Activated T-cell treated with anti-CD3 and anti-CD28 coated beads, Interleukin-2, amount 50 U/mL, for 4 hours (primary cell): ENCODE measurements at places on chromosomes 7 and 10.

- no peak for DNase-seq
Measured at GRCh38 chr7:5693529-5693928, 87.9 kb downstream of the RNF216 start.

DNA sequence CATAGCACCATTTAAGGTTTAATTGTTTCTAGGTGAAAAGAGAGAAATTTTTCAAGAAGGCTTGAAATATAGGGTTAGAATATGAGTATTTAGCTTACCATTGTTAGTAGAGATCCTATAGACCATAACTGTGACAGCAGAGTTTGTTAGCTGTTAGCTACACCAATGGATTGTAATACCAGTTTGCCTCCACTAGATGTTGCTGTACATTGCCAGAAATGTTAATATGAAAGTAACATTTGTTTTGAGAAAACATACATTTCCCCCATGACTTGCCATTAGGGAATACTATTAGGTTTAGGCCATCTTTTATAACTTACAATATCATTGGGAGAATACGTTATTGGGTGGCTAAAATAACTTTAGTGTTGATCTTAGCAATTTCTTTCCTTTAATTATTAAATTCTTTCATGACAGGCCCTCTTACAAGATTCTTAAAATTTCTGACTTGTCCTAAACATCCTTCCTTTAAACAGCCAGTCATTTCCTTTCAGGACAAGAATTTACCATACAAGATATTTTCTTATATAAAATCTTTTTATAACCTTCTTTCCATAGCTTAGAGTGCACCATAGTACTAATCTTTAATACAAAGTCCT, 39.5 kb downstream of the ZNF117 start:
- no peak for DNase-seq

DNA sequence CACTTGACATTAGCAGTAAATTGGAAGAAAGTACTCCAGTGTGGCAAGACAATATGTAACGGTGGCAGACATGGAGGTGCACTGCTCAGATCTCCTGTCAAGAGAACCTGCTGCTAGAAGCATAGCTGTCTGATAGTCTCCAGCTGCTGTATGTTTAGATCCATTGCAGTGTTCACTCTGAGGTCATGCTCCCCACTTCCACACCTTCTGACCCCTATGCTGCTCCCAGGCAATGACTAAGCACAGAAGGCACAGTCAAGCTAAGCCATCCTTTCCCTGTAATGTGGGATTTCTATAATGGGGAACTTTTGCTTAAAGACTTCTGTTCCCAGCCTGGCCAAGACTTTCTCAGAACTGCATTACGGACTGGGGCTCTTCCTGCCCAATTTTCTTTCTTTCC, 315.8 kb downstream of the HPSE2 start:
- no peak for DNase-seq

- DNase-seq, result no peak
Measured at GRCh38 chr10:62054408-62054807, 152.9 kb downstream of the ARID5B start.

DNA sequence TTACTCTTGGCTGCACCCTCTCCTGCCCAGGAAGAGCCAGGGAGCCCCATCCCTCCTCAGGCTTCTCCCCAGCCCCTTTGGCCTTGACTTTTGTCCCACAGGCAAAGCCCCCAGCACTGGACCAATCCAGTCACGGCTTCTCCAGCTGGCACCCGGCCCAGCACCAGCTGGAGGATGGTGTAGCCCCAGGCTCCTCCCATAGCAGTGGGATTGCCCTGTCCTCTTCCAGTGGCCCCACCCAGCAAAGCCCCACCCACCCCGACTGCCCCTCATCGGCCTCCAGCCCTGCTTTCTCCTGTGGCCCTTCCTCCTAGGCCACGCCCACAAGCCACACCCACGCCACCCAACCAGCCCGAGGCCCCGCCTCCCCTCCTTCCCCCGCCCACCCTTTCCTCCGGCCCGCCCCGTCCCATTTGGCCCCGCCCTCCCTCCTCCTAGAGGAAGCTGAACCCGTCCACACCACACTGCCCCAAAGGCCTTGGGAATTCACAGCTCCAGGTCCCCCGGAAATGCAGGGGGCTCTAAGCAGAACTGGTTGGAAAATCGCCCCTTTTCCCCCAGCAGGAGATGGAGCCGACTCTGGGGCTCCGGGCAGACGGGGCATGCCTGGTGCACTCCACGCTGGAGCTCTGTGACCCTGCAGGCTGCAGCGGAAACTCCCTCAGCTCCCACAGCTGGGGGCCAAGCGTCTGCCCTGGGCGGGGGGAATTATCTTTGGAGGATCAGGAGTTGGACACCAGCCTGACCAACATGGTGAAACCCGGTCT, 25.2 kb downstream of the GET4 start:
- no peak for DNase-seq

DNA sequence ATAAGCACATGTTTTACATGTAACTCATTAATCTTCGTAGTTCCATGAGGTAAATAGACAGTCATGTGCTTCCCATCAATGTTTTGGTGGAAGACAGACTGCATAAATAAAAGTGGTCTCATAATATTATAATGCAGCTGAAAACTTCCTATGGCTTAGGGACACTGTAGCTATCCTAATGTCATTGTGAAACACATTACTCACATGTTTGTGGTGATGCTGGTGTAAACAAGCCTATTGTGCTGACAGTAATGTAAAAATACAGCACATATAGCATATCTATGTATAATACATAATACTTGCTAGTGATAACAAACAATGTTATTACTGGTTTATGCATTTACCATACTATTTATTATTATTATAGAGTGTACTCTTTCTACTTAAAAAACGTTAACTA, 37.2 kb upstream of the PLXDC2 start:
- no peak for DNase-seq

DNA sequence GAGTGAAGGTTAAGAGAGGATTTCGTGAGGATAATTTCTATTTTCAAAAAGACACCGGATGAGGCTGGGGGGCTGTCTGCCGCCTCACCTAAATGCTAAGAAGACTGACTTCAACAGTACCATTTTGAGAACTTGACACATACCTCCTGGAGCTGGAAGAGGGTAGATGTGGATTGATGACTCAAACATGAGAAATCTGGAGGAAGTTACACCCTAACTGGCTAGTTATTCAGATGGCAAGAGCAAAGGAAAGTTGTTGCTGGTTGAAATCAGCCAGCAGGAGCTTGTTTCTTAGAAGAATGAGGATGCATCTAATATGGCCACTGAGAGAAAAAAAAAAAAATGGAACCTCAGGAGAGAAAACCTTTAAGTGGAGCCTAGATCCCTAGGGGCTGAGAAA, 76.2 kb upstream of the KIAA1217 start:
- DNase-seq, result no peak

DNA sequence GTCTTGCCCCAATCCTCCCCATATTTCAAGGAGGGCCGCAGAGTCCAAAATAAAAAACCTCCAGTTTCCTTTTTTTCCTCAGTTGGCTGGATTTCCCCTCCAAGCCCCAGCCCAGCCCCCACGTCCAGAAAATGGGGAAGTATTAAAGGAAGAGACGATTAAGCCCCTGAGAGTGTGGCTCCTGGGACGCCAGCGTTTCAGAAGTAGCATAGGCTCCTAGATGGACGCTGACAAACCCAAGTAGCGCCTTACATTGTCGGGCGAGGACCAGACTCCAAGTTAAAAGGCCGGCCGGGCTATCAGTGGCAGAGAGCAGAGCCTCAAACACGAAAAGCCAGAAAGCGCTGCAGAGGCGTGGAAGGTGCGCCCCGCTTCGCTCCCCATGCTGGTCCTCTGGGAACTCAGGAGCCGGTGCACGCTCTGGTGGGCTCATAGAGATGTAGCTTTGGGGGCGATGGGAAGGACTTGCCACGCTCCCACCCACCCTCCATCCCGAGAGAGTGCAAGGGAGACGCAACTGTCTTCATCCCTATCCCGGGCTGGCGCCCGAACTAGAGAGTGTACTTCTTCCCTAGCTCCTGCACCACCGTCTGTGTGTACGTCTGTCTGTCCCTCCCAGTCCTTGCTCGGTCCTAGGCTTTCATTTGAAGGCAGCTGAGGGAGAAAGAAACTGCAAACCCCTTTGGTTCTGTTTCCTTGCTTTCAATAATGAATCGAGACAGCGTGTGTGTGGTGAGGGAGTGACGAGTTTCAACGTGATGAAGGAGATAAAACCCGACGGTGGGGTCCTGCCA, 6.3 kb upstream of the EMX2 start:
- no peak for DNase-seq

DNA sequence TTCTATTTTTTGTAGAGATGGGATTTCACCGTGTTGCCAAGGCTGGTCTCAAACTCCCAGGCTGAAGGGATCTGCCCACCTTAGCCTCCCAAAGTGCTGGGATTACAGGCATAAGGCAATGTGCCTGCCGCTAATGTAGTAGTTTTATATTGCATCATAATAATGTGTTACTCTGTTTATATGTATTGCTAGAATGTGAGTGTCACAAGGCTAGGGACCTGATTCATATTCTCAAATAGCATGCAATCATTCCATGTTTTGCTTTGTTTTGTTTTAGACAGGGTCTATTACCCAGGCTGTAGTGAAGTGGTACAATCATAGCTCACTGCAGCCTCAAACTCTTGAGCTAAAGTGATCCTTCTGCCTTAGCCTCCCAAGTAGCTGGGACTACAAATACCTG, 13.5 kb downstream of the CCL26 start:
- DNase-seq, result no peak

GRCh38 chr7:91294639-91295220, 30.5 kb downstream of the FZD1 start:
- no peak for DNase-seq

DNA sequence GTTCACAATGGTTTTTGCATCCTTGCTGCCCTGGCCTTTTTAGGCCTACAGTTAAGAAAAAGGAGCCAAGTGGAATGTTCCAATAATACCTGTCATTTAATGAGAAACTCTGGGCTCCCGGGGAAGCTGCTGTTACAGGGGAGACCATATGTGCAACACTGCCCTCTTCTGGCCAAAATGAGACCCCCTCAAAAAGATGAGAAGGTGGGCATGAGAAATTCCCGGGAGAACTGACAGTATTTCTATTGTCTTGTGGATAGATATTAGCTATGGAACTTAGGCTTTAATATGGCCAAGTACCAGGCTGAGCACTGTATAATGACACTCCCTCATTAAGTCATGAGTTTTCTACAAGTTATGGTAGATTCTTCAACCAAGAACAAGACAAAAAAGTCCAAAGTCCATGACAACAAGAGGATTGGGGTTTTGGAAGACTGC, 99.4 kb downstream of the CCDC3 start:
- peak; percentile 27 for DNase-seq

- no peak for DNase-seq
Measured at GRCh38 chr10:75987616-75988015, 556.2 kb downstream of the LRMDA start.

- no peak for DNase-seq
Measured at GRCh38 chr10:86439544-86439943, 72.9 kb upstream of the GRID1 start.

DNA sequence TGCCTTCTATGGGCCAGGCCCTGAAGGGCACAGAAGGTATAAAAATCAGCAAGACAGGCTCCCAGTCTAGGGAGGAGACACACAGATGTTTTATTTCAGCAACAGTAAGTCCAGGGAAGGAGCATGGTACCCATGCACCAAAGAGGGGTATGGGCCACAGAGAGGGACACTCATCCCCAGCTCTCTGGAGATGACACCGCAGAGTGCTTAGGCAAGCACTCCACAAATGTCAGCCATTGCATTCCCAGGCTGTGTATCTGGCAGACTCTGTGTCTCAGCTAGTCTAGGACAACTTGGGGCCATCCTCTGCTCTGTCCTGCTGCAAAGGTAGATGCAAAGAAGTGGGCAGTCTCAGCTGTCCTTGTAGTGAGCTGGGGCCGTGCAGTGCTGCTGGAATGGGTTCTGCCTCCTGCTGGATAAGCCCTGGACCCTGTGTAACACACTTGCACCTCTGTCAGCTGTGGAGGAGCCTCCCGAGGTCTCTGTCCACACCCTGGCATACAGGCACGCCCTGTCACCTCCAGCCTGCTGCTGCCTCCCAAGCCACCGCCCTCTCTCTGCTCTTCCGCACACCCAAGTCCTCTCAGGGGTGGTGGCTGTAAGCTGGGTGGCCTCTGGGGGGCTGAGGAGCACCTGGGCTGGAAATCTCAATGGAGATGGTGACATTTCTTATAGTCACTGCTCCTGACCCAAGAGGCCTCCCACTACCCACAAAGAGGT, 57.6 kb downstream of the VOPP1 start:
- no peak for DNase-seq

DNA sequence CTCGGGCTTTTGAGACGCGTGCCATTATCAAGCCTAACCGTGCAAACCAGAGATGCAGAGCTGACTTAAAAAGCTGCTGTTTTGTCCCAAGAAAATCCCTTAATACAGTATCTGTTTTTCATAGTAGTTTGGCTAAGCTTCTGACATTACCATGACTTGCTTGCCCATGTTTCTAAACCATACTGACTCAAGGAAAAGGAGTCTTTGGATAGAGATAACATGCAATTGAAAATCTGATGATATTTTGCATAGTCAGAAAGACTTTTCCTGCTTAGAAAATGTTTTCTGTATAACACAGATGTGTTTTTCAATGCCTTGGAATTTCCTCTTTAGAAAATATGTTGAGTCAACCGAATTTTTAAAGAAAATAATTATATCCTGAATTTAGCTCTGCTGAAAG, 21.5 kb upstream of the AKR1E2 start:
- DNase-seq, result no peak

GRCh38 chr7:30559611-30560010, 35.1 kb upstream of the GARS1 start:
- no peak for DNase-seq

GRCh38 chr10:71638822-71639719, 80.5 kb downstream of the C10orf105 start:
- DNase-seq, result no peak

DNA sequence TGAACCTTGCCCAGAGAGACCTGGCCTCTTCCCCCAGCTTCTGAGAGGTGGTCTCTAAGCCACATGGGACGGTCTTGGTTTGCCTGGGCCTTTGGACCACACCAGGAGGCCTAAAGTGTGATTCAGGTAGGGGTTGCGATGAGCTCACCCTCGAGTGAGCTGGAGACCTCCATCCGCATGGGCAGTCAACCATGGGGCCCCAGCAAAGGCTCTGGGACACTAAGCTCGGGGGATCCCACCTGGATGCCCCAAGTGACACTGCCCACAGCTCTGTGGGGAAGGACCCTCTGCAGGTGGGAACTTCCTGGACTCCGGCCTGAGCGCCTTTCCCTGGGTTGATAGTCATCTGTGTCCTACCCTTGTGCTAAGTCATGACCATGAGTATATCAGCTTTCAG, 57.1 kb upstream of the FAM20C start:
- no peak for DNase-seq

GRCh38 chr7:14478834-14479510, 423.6 kb downstream of the DGKB start:
- no peak for DNase-seq

DNA sequence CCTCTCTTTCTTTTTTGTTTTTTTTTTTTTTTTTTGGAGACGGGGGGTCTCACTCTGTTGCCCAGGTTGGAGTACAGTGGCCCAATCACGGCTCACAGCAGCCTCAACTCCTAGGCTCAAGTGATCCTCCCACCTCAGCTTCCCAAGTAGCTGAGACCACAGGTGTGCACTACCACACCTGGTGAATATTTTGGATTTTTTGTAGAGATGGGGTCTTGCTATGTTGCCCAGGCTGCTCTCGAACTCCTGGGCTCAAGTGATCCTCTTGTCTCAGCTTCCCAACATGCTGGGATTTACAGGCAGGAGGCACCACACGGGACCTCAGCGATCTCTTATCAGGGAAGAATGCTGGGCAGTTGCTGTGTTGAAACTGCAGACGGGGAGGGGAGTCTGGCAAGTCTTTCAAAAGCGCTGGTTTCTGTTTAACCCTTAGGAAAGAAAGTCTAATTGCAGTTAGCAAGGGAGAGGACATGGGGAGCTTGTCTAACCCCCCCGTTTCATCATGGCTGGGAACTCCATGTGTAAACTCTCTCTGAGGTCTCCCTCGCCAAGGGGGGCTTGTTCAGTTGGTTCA, 39.6 kb upstream of the LMTK2 start:
- no peak for DNase-seq
